Islet precursor cell (in vitro differentiated cells): ENCODE measurements at places on chromosomes 6 and 20.

DNA sequence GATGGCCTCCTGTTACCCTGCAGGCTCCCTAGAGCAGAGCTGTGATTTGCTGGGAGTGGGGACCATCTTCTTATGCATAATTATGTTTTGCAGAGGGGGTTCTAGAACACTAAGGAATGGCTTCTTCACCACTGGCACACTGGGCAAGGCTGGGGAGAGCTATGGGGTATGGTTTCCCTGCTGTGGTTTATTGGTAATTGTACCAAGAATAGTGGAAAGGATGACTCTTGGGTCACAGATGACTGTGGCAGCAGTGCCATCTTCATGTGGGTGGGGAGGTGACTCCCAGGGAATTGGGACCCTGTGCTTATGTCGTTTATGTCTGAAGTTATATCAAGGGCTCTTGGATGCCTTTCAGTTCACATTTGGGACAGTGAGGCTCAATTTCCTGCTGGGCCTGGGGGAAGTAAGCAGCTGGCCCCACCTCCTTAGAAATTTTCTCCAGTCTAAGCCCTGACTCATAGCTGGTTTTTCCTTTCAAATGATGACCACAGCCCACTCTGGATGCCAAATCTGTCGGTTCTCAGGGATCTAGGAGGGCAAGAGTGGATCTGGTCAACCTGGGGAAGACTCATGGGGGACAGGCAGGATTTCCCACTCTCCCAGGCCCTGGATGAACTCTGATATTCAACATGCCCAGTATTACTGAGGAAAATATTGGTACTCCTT is 230.8 kb downstream of the LRFN2 start:
- peak; percentile 72 for DNase-seq

- no peak for DNase-seq
Measured at GRCh38 chr6:149846321-149846720, 17.8 kb downstream of the LRP11 start.

DNA sequence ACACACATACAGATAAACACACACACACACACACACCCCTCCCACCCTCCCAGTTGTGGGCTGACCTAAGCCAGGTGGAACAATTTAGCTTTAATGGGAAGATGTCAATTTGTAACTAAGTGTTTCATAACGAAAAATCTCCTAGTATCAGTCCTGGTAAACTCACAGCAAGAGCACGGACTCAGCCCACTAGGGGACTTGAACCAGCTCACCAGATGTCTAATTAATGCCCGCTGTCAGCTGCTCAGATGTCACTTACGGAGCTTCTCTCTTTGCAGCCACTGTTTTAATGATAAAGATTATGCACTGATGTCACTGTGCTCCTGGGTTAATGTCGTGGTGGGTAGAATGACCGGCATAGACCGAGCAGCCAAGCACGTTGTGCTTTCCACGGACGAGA is 116.6 kb upstream of the INSM1 start:
- no peak for DNase-seq

DNA sequence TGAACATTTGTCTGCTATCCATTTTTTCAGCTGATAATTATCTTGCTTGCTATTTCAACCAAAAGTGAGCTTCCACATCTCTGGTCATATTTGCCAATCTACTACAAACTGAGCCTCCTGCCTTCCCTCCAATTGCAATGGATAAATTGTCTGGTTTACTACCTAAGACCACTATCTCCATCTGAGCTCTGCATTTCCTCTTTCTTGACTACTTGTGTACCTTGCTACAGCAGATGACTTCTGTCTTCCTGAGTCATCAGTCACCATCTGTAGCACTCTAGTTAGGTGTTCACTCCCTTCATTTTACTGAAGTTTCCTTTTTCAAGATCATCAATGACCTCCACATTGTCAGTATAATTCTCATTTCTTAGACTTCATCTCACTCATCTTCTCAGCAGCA is 33.5 kb upstream of the PHIP start:
- DNase-seq = no peak

DNA sequence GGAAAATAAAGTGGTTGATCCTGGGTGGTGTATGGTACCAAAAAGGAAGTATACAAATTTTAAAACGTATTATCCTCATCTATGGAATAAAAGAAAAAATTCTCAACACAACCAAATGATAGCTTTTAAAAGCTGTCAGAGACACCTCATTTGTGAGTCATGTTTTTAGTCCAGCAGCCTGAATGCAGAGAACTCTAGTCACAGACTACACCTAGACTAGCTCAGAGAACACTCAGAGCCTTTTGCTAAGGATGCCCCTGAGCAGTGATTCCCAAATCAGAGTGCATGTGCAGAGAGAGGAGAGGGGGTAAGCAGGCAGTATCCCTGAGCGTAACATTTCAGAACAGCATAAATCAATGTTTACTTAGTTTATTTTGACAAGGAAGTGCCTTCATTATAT is 809.3 kb downstream of the HACE1 start:
- no peak for DNase-seq

GRCh38 chr20:62479156-62479555 is 3.4 kb upstream of the GATA5 start:
- DNase-seq = no peak

- DNase-seq = no peak
Measured at GRCh38 chr6:33375143-33375671, 16.4 kb upstream of the KIFC1 start.

DNA sequence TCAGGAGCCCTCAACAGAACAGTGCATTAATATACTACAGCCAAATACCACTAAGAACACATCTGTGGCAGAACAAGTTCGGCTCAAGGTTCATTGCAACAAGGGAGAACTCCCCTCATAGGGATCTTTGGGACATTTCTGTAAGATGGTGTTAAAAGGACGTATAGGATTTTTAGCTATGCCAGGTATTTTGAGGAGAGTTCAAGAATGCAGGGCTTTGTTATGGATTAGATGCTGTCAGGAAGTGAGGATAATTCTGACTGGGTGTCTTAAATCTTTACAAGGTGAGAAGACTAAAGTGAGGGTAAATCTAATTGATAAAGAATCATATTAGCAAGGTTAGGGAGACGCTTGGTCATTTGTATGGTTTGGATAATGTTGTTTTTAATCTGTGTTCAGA is 83.7 kb upstream of the AHI1 start:
- no peak for DNase-seq

DNA sequence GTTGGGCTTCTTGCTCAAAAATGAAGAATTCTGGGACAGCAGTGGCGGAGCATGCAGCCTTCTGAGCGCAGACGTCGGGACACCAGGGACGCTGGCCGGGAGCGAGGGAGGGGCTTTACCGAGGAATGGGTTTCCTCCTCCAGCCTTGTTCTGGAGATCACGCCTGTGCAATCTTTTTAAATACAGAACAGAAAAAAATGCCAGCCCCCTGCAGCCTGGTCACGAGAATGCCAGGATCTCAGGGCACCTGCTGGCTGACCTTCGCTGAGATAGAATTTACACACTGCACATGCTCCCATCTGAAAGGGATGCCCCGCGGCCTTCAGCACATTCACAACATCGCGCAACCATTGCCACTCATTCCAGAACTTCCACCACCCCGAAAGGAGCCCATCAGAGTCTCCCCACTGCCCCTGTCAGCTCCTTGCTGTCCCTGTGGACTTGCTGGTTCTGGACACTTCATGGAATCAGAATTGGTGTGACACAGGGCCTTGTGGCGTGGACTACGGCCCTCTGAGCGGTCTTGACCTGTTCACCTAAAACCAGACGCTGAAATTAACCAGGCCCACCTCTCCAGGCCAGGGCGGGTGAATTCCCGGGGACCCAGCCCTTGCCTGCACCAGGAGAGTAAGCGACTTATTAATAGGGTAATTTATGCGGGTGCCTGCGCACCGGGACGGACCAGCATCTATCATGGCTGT is 20.6 kb upstream of the BHLHE23 start:
- no peak for DNase-seq

DNA sequence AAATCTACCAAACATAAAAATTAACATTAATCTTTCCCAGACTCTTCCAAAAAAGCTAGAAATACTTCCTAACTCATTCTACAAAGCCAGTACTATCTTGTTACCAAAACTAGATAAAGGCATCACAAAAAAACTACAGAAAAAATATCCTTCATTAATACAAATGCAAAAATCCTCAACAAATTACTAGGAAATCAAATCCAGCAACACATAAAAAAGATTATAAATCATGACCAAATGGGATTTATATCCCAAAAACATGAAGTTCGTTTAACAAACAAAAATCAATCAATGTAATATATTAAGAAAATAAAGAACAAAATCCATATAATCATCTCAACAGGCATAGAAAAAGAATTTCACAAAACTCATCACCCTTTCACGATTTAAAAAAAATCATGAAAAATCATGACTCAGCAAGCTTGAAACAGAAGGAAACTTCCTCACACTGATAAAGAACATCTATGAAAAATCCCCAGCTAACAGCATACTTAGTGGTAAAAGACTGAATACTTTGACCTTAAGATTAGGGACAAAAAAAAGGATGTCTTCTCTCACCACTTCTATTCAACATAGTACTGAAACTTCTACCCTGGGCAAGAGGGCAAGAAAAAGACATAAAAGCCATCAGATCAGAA is 43.2 kb downstream of the RANBP9 start:
- DNase-seq = no peak

DNA sequence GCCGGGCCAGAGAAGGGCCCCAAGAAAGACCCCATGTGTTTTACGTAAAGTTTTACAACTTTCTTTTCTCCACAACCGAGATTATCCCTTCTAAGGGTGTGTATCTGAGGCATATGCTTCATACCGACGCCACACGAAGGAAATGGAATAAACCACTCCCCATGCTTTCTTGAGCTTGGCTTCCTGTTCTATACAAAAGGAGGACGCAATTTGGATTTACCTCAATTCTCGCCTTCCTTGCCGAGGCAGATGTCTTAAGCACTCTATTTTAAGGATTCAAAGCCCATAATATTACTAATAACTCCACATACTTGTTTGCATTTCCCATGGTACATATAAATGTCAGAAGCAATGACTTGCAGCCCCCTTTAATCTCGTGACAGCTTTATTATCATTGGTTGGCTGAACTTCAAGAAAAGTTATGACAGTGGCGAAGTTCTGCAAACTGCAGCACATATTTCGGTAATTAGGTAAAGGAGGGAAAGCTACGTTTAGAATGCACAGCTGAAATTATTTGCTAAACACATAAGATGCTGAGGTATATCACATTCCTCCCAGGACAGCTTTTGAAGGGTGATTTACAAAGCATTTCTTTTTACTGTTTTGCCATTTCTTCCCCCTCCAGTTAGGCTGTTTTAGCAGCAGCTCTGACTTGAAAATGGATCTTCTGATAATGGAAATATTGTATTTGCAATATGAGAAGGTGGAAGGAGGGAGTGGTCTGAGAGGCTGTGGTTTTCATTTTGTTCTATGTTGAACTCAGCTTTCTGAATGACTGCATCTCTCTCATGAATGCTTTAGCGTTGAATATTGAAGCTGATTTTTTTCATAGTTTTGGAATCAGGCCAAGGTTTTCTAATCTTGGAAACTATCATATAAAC is 330.5 kb downstream of the EPHA7 start:
- DNase-seq = no peak

- DNase-seq = no peak
Measured at GRCh38 chr6:150276168-150276936, 92.5 kb upstream of the IYD start.

DNA sequence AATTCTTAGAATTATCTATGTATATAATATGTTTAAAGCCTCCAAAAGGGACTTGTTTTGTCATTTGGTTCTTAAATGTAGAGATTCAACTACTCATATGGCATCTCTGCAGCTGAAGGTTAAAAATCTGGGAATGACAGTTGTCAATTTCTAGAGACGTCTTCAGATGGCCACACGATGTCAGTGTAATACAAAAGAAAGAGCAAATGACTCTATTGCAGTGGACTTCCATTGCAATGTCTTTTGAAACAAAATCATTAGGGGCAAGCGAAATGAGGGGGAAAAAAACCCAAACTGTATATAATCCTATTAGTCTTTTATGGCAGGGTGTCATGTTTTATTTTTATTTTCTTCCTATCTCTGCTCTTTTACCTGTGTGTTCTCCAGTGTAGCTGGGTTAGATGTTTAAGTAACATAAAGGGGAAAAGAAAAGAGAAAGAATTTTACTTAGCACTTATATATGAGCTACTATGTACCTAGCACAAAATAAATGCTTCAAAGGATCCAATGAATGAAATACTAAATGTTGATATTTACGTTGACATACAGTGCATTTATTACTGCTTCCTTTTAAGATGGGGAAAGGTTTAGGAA is 26.2 kb downstream of the CCN2 start:
- no peak for DNase-seq

DNA sequence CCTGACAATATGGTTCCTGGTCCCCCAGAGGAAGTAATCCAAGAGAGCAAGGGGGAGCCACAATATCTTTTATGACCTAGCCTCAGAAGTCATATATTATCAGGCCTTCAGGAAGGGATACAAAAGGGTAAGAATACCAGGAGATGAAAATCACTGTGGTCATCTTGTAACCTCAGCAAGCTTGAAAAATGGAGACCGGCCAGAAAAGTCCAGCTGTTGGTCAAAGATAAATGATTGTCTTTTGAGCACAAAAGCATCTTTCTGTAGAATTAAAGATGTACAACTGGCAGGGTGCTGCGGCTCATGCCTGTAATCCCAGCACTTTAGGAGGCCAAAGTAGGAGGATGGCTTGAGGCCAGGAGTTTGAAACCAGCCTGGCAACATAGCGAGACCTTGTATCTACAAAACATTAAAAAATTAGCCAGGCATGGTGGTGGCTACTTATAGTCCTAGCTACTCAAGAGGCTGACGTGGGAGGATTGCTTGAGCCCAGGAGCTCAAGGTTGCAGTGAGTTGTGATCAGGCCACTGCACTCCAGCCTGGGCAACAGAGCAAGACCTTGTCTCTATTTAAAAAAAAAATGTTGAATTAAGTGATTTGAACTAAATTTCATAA is 118.0 kb upstream of the MARCKS start:
- no peak for DNase-seq

GRCh38 chr20:62202676-62203377 is 17.3 kb downstream of the HRH3 start:
- no peak for DNase-seq

DNA sequence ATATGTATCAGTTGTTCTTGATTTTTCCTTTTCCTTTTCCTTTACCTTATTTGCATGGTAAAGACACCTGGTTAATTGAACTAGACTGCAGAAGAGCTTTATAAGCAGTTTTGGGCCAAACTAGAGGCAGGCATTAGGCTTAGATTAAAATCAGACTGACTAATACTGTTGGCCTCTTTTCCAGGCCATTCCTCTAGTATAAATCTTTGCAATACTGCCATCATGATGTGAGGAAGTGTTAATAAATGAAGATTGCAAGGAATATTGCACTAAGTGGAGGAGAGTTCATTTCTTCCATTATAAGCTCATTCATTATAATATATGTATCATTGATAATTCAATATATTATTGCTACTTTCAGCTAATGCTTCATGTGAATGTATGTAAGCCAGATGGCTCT is 163.8 kb downstream of the MMUT start:
- DNase-seq = no peak

DNA sequence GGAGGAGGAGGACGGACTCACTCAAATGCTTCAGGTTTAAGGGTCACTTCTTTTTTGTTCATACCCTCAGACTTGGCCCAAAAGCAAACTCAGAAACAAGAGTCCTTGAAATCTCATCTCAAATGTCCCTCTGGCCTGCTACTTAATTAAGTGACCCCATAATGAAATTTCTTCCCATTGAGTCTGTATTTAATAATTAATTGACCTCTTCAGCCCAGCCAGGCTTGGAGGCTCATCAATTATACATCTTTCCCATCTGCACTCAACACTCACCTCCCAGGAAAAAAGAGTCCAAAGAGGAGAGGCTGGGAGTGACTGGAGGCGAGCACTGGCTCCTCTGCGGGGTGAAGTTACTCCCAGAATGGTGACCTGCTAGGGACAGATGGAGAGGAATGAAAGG is 90.5 kb upstream of the EYA2 start:
- peak; percentile 7 for DNase-seq
